ENCODE measurements at places on chromosomes 2 and 18.

DNA sequence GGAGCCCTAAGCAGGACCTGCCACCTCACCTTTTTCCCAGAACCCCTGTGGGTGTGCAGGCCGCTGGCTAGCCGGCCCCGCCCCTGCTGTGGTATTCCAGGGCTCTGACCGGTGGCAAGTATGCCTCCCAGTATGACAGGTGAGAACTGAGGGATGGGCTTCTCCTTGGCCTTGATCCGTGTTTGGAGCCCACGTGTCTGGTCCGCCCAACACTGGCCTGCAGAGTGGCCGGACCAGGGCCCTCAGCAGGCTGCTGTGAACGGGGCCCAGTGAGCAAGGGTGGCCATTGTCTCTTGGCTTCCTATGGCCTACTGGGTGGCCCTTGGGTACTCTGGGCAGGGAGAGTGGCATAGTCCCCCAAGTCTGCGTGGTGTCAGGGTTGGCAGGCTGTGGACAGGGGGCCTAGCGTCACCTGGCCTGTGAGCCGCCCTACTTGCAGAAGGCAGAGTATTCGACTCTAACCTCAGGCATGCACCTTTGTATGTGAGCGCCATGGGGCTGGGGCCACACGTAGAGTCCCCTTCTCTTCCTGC, 1.8 kb downstream of the RNPEPL1 start:
- DNase-seq = no peak

DNA sequence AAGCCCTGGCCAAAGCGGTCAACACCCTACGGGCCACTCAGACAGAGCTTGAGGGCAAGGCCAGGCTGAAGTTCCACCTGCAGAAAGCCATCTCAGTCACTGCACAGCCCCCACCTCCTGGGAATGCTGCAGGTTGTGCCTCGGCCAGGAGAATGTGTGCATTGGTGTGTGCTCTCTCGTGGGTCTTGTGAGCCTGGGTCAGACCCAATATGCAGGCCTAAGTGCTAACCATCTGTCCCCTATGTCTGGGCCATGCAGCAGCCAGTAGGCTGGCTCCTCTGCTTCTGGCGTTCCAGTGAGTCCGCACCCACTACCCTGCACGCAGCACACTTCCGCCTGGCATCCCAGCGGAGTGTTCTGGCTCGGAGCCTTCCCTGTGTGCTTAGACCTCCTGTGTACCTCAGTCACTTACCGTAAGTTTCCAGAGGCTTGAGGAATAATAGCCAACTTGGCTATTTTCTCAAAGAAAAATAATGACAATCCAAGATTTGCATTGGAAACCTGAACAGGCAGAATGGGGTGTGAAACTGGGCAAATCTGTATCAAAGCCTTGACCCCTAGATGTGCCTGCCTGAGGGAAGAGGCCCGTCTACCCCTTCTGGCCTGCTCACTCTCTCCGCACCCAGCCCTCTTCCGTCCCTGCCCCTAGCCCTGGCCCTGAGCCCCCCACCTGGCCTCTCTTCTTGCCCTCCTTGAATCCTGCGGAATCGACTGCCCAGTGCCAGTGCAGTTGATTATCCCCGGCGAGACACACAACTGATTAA, 7.2 kb downstream of the SIX3 start:
- no peak for DNase-seq

DNA sequence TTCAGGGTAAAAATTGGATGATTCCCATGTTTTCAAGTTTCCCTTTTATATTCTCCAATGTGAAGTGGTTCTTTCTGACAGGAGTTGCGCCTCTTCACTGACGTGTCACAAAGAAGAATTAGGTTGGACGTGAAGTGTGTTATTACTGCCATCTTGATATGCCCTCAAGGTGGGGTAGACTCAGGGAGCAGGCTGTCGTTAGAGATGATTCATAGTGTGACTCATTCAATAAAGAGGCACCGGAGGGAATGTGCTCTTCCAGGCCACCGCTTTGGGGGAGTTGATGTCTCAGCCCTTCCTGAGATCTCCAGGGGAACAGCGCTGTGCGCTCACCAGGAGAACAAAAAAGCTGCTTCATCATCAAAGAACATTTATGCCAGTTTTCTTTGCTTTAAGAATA, 3.6 kb upstream of the DGKD start:
- DNase-seq = no peak

GRCh38 chr2:59366288-59366687, 1125.2 kb upstream of the FANCL start:
- DNase-seq = no peak

- no peak for DNase-seq
Observed at GRCh38 chr2:48473271-48473670, 56.7 kb upstream of the STON1 start.

DNA sequence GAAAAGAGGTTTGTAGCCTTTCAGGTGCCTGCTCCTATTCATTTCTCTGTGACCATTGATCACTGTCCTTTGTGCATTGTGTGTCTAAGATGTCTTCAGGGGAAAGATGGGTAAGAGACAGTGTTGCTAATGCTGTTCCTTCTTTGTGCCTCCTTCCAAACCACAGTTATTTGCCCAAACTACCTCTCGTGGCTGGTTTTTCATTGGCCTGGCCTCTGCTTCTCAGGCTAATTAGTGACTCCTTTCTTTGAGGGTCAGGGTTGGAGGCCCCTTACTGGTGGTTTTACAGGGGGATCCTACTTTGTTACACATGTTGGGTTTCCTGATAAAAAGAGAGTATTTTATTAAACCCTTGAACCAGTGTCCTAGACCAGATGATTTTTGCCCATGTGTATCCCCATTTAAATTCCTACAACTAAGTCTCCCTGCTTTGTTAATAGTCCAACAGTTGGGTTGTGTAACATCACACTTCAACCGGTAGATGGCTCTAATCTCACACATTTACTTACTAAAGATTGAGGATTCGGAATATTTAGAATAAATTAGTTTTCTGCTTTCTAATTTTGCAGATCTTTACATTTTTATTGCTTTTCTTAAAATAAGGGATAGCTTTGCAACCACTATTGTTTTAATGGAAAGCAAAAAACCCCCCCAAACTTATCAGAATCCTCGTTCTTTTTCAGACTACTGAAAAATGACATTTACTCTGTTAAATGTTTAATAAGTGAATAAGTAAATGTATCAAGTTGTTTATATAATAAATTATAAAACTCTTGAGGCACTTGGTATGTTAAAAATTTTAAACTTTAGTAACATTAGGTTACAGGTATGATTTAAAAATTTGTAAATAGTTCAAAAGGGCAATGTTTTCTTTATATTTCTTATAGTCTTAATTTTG, 2.4 kb downstream of the MARS2 start:
- no peak for DNase-seq

GRCh38 chr2:25711675-25712354, 38.4 kb upstream of the DTNB start:
- DNase-seq = no peak

GRCh38 chr18:55078303-55078932, 119.2 kb upstream of the CCDC68 start:
- DNase-seq = no peak

DNA sequence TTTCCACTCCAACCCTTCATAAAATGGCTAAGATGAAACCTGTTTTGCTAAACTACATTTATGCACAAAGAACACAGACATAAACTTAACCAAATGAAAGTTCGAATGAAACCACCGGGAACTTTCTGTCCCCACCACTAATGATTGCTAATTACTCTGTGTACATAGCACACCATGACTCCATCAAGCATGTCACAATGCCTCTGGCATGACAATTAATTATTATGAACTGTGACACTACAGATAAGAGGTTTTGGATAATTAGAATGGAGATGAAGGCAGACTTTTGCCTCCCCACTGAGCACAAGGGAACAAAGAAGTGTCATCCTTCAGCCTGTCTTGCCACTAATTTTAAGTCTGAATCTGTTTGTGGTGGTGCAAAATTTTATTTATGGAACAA, 1.5 kb downstream of the DAPL1 start:
- DNase-seq = no peak

DNA sequence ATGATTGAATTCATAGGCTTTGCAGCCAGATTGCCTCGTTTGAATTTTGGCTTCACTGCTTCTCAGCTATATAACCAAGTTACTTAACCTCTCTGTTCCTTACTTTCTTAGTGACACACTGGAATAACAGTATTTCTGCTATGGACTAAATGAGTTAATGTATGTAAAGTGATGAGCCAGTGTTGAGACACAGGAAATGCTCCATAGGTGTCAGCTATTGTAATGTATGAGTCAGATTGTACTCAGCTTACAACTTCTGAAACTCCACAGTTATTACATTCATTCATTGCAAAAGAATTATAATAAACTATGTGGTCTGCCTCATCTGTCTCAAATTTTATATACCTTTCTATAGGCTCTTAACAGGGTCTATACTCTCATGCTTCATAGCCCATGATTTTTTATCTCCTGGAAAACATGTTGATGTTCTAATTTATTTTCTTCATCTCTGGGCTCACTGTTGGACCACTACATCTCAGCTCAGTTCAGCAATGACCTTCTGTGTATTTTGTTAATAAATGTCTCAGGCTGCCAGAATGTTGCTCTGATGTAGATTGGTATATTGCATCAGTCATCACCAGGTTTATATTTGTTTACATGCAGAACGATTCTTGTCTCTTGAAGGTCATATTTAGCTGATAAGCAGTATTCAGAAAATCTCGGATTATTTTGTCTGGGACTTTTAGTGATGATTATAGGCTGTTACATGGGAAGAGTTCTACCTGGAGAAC, 76.2 kb downstream of the MAP3K20 start:
- DNase-seq = no peak

DNA sequence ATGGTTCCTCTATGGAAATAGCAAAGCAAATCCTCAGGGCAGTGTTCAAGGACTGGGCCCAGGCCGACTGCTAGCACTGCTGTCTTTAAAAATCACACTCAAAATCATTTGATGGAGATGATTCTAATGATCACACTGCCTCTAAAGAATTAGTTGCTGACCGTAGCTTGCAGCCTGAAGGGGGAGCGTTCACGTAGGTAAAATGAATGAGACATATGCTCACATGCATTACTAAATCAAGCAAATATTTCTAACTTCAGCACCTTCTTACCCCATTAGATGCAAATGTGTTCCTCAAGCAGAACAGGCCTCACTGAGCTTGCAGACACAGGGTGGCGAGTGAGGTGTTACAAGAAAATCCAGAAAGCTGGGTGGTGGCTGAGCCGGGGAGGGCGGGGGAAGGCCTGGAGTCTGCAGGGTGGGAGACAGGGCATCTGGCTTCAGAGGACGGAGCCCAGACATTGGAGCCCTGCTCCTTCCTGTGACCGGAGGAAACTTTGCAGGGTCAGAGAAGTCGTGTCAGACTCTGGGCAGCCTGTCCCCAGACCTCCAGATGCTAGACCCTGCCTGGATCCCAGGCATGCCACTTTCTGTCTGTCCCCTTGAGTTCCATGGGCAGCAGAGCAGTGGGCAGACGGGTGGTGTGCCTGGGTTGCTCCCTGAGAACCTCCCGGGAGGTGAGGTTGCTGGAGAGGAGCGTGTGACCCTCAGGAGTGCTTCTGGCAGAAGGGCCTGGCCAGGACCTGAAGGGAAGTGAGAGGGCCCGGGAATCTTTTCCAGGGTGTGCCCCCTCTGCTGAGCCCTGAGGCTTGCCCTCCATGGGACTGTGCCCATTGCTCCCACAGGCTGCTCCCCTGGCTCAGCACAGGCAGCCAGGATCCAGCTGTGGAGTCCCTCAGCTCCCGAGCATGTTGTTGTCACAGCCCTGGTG, 7.1 kb upstream of the NPPC start:
- DNase-seq = no peak

- no peak for DNase-seq
Observed at GRCh38 chr18:36354989-36355388, 57.5 kb downstream of the FHOD3 start.

GRCh38 chr2:142088058-142088568, 42.7 kb downstream of the LRP1B start:
- DNase-seq = no peak

GRCh38 chr2:226742347-226742746, 57.3 kb downstream of the IRS1 start:
- no peak for DNase-seq

DNA sequence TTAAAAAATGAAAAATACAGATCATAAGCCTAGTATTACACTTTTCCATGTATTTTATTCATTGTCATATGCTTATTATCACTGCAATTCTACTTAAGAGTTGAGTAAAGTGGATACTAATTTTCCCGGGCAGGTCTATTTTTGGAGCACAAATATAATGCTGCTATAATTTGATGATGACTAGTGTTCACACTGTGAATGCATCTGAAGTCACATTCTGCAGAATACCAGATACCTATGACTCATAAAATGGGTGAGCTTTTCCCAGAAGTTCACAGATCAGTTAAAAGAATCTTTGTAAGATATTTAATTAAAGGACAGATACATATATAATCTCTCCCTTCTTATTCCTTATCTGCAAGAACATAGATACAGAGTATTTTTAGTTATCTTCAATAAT, 79.8 kb upstream of the MC4R start:
- no peak for DNase-seq

Data from stimulated activated CD8-positive, alpha-beta memory T cell treated with anti-CD3 and anti-CD28 coated beads, Interleukin-15, amount 100 ng/mL, for 24 hours (primary cell).